Cerebellum (tissue), 4 donors: ENCODE measurements at places on chromosomes 7 and 10. TPM values are rescaled to one million over a fixed set of nuclear protein-coding genes. Genes with fewer than 3 reads are reported as not detected.

SEC61A2 gene
- total RNA-seq = 38.4 TPM

FKBP6 gene
- not detected for total RNA-seq

VENTX gene
- total RNA-seq = 0.09 TPM

ZNF438 gene
- 3.8 TPM for total RNA-seq

FEZF1 gene
- not detected for total RNA-seq

AFAP1L2 gene
- total RNA-seq = 9.8 TPM

ZNF775 gene
- 8.2 TPM for total RNA-seq

LLCFC1 gene
- total RNA-seq = not detected

FFAR4 gene
- 0.18 TPM for total RNA-seq

ZNF789 gene
- 32.8 TPM for total RNA-seq

MMD2 gene
- total RNA-seq = 5.2 TPM
